ENCODE measurements at places on chromosomes 6 and 20. TPM values are rescaled to one million over a fixed set of nuclear protein-coding genes. Genes with fewer than 3 reads are reported as not detected.

DNA sequence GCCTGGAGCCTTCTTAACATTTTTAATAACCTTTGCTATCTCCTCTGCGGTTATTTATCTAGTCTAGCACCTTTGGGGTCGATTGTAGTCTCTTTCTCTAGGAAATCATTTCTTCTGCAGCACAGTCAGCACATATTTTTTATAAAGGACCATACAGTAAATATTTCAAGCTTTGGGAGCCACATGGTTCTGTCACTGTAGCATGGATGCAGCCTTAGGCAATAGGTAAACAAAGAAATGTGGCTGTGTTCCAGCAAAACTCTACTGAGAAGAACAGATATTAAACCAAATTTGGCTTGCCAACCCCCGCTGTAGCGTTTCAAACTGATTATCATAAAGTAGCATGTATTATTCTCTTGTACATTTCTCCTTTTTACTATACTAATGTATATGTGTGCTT is 95.7 kb downstream of the SLC23A2 start:
- H3K27me3 ChIP-seq, result no peaks in the 10 kb centered on the region
- no peak overlapping the region for H3K4me3 ChIP-seq

The PRRC2A gene
- total RNA-seq, result 64.7 TPM

DNA sequence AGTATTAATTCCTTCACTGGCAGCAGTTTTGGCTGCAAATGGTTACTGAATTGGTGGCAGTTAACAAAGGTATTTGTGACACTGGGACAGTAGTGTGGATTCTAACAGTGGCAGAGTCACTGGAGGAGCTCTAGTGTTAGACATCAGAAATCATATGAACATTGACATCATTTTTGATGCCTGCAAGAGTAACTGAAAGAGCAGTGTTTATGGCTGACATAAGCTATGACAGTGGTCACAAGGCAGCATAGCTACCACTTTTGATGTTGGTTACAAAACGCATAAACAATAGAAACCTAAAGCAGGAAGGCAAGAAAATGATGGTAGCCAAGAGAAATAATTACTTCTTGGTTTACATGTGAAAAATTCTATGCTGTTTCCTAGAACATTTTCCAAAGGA is 326.7 kb upstream of the MAN1A1 start:
- no peak for DNase-seq
- H3K27ac ChIP-seq, result no peak overlapping the region
- no peaks in the 10 kb centered on the region for H3K4me1 ChIP-seq
- H3K36me3 ChIP-seq, result no peaks in the 10 kb centered on the region

DNA sequence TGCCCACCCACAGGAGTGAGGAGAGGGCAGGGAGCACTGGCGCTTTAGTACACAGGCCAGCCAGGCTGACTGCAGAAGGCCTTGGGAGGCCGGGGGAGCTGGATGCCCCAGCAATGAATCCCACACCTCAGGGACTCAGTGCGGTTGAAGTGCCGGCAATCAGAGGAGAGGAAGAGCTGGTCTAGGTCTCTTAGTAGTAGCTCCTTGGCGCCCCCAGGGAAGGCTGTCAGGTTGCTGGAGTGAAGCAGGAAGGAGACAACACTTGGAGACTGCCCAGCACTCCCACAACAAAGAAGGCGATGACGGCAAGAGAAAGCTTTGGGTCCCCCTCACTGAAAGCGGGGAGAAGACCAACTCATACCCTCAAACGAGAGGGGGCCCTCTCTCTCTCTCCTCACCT is 8.3 kb upstream of the TNXB start:
- no peak for DNase-seq
- no peak overlapping the region for H3K27ac ChIP-seq
- H3K36me3 ChIP-seq, result peaks cover 28% of the 10 kb centered on the region
- peaks cover 30% of the 10 kb centered on the region for H3K4me1 ChIP-seq
- no peaks in the 10 kb centered on the region for H3K27me3 ChIP-seq
- no peak overlapping the region for H3K4me3 ChIP-seq

GRCh38 chr20:20806121-20807095 is 94.0 kb upstream of the RALGAPA2 start:
- no peak overlapping the region for H3K4me3 ChIP-seq
- H3K4me1 ChIP-seq, result no peaks in the 10 kb centered on the region
- peaks cover 12% of the 10 kb centered on the region for H3K27me3 ChIP-seq

DNA sequence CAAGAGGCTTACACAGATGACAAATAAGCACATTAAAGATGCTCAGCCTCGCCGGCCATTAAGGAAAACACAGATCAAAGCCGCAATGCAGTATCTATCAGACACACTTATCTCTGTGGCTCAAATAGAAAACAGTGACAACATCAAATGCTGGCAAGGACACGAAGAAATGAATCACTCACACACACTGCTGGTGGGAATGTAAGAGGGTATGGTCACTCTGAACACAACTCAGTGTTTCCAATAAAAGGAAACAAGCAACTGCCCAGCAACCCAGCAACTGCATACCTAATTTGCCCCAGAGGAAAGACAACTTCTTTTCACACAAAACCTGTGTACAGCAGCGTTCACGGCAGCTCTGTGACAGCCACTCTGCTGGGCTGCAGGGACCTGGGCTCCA is 155.8 kb downstream of the WDR27 start:
- H3K4me3 ChIP-seq, result no peak overlapping the region
- H3K27me3 ChIP-seq, result no peaks in the 10 kb centered on the region
- DNase-seq, result no peak
- no peaks in the 10 kb centered on the region for H3K4me1 ChIP-seq
- no peaks in the 10 kb centered on the region for H3K36me3 ChIP-seq
- no peak overlapping the region for H3K27ac ChIP-seq

The TCP11 gene
- total RNA-seq, result not detected

DNA sequence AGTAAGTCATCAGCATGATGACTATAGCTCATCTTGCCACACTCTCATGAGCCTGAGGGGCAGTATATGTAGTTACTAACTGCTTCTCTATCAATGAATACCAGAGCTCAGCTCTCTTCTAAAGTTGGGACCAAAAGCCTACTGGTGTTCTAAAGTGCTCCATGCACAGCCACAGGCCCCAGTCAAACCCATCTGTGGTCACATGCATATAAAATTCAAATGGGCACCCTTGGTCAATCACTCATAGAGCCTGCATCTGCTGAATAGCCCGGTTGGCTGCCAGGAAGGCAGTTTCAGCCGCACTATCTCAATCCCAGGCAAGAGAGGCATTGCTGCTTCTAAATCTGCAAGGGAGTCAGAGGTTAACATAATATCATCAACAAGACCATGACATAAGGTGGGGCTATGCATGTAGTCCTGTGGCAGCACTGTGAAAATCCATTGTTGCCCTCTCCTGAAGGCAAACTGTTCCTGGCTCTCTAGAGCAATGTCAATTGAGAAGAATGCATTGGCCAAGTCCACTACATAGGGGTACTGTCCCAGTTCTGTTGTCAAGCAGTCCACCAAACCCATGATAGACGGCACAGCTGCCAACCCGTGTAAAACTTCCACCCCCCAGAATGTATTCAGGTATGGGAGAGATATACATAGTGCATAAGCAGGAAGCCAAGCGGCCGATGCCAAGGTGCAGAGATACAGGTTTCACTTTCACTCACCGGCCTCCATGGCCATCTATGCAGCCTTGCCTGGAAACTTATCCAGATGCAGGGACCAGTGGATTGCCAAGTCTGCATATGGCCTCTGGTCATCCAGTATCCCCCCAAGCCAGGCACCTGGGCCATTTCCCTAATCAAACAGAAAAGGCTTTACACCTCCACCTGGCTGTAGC is 76.2 kb downstream of the ALDH8A1 start:
- H3K27me3 ChIP-seq, result no peaks in the 10 kb centered on the region
- H3K27ac ChIP-seq, result no peak overlapping the region
- H3K4me1 ChIP-seq, result no peaks in the 10 kb centered on the region
- no peak overlapping the region for H3K4me3 ChIP-seq
- no peak for DNase-seq
- H3K36me3 ChIP-seq, result no peaks in the 10 kb centered on the region

- H3K36me3 ChIP-seq, result no peaks in the 10 kb centered on the region
- DNase-seq, result peak; percentile 18
- H3K27me3 ChIP-seq, result no peaks in the 10 kb centered on the region
- H3K4me1 ChIP-seq, result peaks cover 10% of the 10 kb centered on the region
These were observed 43.6 kb downstream of the C6orf15 start for GRCh38 chr6:31068669-31069340.

The SYNJ2 gene
- total RNA-seq, result 15.6 TPM

DNA sequence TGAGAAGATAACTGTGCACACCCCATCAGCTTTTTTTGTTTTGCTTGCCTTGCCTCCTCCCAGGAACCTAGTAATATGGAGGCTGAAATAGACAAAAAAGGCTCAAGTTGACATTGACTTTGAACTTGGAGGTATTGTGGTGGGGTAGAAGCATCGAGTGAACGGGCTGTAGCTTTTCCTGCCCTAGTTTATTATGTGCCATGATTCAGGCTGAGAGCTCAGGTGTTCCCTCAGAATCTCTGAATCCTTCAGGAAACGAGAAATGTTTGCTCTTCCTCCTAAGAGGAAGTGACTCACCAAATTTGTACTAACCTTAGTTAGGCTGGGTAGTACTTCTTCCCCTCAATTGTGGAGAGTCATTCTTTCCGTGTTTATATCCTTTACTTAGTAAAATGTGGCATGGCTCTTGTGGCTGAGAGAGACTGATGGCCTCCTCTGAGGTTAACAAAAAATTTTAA is 98.8 kb downstream of the SASH1 start:
- no peak for DNase-seq
- peaks cover 37% of the 10 kb centered on the region for H3K36me3 ChIP-seq
- H3K4me1 ChIP-seq, result peaks cover 54% of the 10 kb centered on the region
- no peaks in the 10 kb centered on the region for H3K27me3 ChIP-seq

The COL20A1 gene
- not detected for total RNA-seq

The SRMS gene
- not detected for total RNA-seq

The ABCC10 gene
- 10.8 TPM for total RNA-seq

The PRDM1 gene
- total RNA-seq, result 37.2 TPM

DNA sequence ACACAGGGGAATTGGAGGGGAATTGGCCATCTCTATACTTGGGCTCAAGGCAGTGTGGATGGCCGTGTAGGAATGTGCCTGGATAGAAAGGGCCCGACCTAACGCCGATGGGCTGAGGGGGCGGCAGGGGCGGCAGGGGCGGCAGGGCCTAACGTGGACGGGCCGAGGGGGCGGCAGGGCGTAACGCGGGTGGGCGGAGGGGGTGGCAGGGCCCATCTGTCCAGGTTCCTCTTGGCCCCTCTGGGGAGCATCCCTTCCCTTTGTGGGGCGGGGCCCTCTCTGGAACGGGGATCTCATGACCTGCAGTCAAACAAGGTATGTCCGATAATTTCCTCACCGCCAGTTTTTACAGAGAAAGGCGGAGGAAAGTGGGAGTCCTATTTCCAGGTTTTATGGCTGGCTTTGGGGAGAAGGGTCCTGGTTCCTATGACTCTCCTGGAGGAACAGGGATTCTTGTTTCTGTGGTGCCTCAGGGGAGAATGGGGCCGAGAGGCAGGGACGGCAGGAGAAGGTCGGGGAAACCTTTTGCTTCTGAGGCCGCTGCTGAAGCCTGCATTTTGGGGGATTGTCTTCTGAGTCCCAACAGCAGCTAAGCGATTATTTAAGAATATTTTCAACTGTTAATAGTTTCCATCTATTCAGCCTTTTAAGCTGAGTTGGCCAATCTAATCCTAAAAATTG is 100.8 kb upstream of the FRMD1 start:
- H3K4me3 ChIP-seq, result no peak overlapping the region
- no peak overlapping the region for H3K27ac ChIP-seq
- DNase-seq, result no peak
- H3K27me3 ChIP-seq, result no peaks in the 10 kb centered on the region

DNA sequence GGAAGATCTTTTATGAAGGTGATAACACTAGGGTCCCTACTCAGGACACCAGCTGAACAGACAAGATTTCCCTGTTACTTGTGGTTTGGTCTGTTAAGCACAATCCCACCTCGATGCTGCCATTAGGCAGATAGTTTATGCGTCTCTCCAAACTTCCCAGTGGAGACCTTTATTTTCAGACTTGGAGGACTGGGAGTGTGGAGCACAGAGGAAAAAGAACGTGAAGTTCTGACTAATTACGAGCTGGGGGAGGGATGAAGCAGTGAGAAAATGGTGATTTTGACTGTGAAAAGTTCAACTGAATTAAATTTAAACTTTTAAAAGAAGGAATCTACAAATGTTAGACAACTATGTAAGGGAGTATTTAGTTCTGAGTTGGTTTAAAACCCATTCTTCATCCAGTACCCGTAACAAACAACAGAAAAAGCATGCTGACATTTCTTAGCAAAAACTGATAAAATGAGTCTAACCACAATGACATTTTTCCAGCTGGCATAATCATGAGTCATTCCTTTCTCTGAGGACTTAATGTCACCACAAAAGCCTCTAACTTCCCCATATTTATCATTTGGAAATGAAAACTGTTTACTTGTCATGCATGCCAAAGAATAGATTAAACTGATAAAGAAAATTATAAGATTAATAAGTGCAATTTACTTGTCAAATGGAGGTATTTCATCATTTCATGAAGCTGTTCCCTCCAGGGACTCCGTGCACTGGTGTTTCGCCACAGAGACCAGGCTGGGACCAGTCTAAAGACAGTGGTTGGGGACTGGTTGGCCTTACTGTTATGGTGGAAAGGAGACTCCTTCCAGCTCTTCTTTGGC is 113.3 kb upstream of the SSTR4 start:
- no peaks in the 10 kb centered on the region for H3K4me1 ChIP-seq
- no peak overlapping the region for H3K27ac ChIP-seq
- H3K27me3 ChIP-seq, result no peaks in the 10 kb centered on the region

The HEY2 gene
- total RNA-seq, result 0.61 TPM

GRCh38 chr6:88730611-88731011 is 232.8 kb downstream of the RNGTT start:
- no peak for DNase-seq
- H3K4me1 ChIP-seq, result no peaks in the 10 kb centered on the region
- no peak overlapping the region for H3K4me3 ChIP-seq
- H3K27ac ChIP-seq, result no peak overlapping the region
- H3K27me3 ChIP-seq, result no peaks in the 10 kb centered on the region

DNA sequence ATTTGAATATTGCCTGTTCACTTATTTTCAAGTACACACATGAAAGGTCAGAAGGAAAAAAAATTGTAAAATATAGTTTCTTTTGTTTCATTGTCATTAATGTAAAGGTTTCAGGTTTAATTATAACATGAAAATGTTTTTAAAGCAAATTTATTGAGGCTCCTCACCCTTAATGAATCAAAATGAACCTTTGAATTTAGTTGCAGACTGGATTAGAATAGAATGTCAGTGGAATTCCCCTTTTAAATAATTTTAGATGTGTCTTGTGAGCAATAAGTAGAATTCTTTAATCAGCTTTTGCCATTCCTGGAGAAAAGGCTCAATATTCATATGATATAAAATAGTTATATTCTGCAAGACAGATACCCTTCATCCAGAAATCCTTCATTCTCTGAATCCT is 70.7 kb upstream of the SMIM8 start:
- H3K4me3 ChIP-seq, result no peak overlapping the region
- H3K36me3 ChIP-seq, result peaks cover 8% of the 10 kb centered on the region
- no peaks in the 10 kb centered on the region for H3K4me1 ChIP-seq
- no peak for DNase-seq
- H3K27me3 ChIP-seq, result no peaks in the 10 kb centered on the region
- no peak overlapping the region for H3K27ac ChIP-seq

The BTNL2 gene
- not detected for total RNA-seq

The ADGRB3 gene
- 0.47 TPM for total RNA-seq

DNA sequence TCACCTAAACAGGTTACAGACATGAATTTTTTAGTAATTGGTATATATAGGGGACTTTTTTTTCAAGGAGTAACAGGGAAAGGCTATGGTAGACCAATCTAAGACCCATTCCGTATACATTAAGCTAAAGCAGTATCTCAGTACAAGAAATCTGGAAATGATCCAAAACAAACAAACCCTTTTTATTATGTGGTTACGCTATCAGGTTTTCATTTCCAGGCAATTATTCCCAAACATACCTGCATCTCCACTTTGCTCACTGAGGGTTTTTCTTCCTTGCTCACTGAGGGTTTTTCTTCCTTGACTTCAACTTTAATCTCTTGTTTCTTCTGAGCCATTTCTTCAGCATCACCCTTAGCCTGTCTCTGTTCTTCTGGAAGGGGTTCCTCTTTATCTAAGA is 107.3 kb downstream of the EPB41L2 start:
- no peaks in the 10 kb centered on the region for H3K27me3 ChIP-seq
- no peak for DNase-seq
- no peaks in the 10 kb centered on the region for H3K4me1 ChIP-seq

Measured in esophagus squamous epithelium (tissue), 5 donors.